ENCODE measurements at places on chromosomes 4 and X. TPM values are rescaled to one million over a fixed set of nuclear protein-coding genes. Genes with fewer than 3 reads are reported as not detected.

The TSPAN7 gene
- polyA plus RNA-seq, result 52.6 TPM

The MAGEB18 gene
- not detected for polyA plus RNA-seq

The GAB1 gene
- polyA plus RNA-seq, result 38.0 TPM

The FREM3 gene
- polyA plus RNA-seq, result 0.19 TPM

The GRIA3 gene
- 4.0 TPM for polyA plus RNA-seq

The RTL3 gene
- 0.03 TPM for polyA plus RNA-seq

The PJA1 gene
- polyA plus RNA-seq, result 117 TPM

The CBR4 gene
- polyA plus RNA-seq, result 47.1 TPM

The TMEM31 gene
- polyA plus RNA-seq, result 1.1 TPM

The DMRTC1 gene
- 0.39 TPM for polyA plus RNA-seq

The LEF1 gene
- polyA plus RNA-seq, result 72.5 TPM

The PASD1 gene
- polyA plus RNA-seq, result not detected

The GAGE12H gene
- not detected for polyA plus RNA-seq

The CLNK gene
- 0.85 TPM for polyA plus RNA-seq

The HEPH gene
- 47.6 TPM for polyA plus RNA-seq

The TMEM192 gene
- 41.5 TPM for polyA plus RNA-seq

The MAOA gene
- polyA plus RNA-seq, result 19.5 TPM

The WAS gene
- polyA plus RNA-seq, result 4.3 TPM

The HSD17B13 gene
- 0.33 TPM for polyA plus RNA-seq

The PWWP3B gene
- polyA plus RNA-seq, result 3.6 TPM

The RAI2 gene
- 15.1 TPM for polyA plus RNA-seq

The TCP11X2 gene
- polyA plus RNA-seq, result 0.58 TPM

The TEX13C gene
- not detected for polyA plus RNA-seq

The FRG2 gene
- polyA plus RNA-seq, result not detected

The MAGEA4 gene
- polyA plus RNA-seq, result not detected

The HELT gene
- polyA plus RNA-seq, result not detected

The SHROOM3 gene
- 39.2 TPM for polyA plus RNA-seq

The FGA gene
- polyA plus RNA-seq, result 1.7 TPM

The RHOXF1 gene
- polyA plus RNA-seq, result 1.1 TPM

The IBSP gene
- not detected for polyA plus RNA-seq

The TRIML1 gene
- polyA plus RNA-seq, result not detected

The JADE3 gene
- polyA plus RNA-seq, result 27.5 TPM
